Stimulated activated CD4-positive, alpha-beta T cell treated with anti-CD3 and anti-CD28 coated beads, Interleukin-15, amount 100 ng/mL, for 48 hours (primary cell): ENCODE measurements at places on chromosomes 12 and 14.

GRCh38 chr12:91804533-91804932 lies 341.1 kb downstream of the BTG1 start:
- DNase-seq = no peak

DNA sequence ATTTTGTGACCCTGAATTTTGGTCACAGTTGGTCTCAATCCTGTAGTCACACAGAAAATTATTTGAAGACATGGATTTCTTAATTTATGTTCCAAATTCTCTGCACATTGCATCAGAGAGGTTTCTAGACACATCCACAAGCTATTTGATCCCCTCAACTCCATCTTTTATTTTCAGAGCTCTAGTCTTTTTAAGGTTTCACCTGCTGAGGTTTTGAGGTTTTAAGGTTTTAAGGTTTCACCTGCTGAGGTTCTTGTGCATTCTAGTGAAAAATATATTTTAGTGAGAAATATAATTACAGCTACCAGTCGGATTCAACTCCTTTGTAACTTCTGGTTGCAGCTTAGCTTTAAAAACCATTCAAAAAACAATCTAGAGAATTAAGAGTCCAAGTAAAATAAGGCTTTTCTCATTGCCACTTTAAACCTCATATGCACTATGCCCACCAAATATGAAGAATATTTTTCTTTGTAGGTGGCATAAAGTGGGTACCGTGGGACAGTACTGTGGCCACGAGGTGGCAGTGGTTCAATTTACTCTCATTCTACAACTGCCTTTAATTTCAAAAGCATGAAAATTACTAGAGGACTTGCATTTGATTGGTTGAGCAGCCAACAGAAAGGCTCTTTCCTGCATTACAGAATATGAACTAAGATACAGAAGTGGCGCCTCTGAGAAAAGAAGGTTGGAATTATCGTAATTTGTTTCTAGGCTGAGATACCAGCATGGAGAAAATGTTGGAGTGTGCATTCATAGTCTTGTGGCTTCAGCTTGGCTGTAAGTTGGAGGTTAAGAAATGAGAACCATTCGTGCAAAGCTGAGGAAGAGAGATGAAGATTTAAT lies 366.5 kb upstream of the OR4E1 start:
- peak; percentile 19 for DNase-seq

DNA sequence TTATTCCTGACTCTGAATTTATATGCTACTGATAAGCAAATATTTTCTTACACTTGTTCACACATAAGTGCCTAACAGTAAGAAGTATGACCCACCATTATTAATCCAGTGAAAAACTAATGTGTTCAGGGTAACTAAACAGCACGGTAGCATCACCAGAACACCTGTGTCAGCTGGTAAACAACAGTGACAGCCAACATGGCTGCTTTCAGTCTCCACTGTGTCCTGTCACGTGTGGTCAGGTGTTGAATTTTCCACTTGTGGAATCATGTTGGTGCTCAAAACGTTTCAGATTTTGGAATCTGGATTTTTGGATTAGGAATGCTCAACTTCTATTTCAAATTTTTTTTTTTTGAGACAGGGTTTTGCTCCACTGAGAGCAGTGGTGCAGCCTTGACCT lies 14.3 kb upstream of the ATP23 start:
- no peak for DNase-seq

- DNase-seq = no peak
Observed at GRCh38 chr14:77613201-77613600, 3.2 kb downstream of the SPTLC2 start.

GRCh38 chr12:64265839-64266238 lies 43.7 kb upstream of the KICS2 start:
- no peak for DNase-seq

- no peak for DNase-seq
Observed at GRCh38 chr14:90781344-90781761, 34.9 kb downstream of the TTC7B start.

DNA sequence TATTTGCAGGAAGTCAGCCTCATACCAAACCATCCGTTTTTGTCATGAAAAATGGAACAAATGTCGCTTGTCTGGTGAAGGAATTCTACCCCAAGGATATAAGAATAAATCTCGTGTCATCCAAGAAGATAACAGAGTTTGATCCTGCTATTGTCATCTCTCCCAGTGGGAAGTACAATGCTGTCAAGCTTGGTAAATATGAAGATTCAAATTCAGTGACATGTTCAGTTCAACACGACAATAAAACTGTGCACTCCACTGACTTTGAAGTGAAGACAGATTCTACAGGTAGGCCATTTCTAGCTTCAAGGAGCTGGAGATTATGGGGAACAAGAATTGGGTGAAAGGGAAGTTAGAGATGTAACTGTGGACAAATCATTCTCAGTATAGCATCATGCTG lies 126.1 kb downstream of the DAD1 start:
- DNase-seq = no peak

DNA sequence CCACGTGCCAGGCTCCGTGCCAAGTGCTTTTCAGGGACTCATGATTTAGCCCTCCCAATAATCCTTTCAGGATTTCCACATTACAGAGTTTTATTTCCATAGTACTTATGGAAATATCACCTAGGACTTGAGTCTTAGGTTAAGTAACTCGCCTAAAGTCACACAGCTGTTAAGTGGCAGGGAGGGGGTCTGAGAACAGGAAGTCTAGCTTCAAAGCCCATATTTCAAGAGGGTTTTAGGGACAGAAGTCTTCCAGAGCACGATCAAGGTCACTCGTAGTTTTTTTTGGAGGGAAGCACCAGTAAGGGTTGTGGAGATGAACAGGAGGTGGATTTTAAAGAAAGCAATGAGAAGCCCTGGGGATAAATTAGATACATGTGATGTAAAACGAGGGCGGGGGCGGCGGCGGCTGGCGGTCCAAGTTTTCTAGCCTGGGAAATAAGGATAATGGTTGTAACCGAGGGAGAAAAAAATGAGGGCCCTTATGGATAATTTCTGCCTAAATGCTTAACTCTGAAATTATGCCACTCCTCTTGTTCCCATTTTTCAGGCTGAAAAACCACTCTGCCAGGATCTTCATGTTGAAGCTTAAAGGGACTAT lies 192.6 kb upstream of the FOXN3 start:
- DNase-seq = no peak

GRCh38 chr12:127538316-127538715 lies 728.7 kb upstream of the TMEM132C start:
- DNase-seq = no peak

- DNase-seq = no peak
Observed at GRCh38 chr12:33988197-33988805, 34.0 kb upstream of the ALG10 start.

DNA sequence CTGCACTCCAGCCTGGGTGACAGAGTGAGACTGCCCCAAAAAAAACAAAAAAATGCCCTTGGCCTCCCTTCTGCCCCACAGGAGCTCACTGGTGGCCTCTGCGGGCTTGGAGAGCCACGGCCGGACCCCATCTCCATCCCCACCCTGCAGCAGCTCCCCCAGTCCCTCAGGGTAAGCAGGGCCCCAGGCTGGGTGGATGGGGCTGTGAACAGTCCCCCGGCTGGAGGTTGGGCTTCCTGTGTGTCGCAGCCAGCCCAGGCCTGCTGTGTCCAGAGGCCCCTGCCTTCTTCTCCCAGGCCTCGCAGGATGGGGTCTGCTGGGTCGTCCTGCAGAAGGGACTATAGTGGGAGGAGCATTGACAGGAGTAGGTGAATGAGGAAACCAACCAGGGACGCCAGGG lies 15.4 kb upstream of the PUS1 start:
- no peak for DNase-seq

- no peak for DNase-seq
Observed at GRCh38 chr14:86237733-86238132, 707.8 kb downstream of the FLRT2 start.

GRCh38 chr12:122054842-122055520 lies 23.6 kb upstream of the MLXIP start:
- no peak for DNase-seq

DNA sequence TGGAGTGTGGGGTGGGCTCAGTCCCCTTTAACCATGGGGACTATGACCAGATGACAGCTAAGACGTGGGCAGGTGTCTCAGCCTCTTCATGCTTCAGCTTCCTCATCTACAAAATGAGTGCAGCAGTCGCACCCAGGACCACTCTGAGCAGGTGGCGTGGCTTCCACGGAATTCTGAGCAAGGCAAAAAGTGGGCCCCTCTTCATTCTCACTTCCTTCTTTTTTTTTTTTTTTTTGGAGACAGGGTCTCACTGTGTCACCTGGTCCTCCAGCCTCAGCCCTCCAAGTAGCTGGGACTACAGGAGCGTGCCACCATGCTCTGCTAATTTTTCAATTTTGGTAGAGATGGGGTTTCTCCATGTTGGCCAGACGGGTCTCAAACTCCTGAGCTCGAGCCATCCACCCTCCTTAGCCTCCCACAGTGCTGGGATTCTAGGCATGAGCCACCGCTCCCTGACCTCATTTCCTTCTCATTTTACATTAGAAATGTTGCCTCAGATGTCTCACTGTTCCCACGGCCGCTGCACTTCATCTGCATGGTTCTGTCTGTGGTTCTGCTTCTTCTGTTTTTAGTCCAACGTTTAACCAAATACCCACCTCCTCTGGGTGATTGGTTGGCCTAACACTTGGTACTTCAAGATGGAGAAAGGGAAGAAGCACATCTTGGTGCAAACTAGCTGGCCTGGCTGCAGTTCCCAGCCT lies 41.3 kb upstream of the BCL7A start:
- peak; percentile 10 for DNase-seq

GRCh38 chr12:57149245-57149900 lies 2.0 kb upstream of the LRP1-AS start:
- no peak for DNase-seq

- no peak for DNase-seq
Observed at GRCh38 chr14:96082420-96083300, 43.5 kb downstream of the C14orf132 start.
